Osteocyte (in vitro differentiated cells): ENCODE measurements at places on chromosomes 7 and 10. TPM values are rescaled to one million over a fixed set of nuclear protein-coding genes. Genes with fewer than 3 reads are reported as not detected.

The HDAC9 gene
- total RNA-seq, result 0.81 and 1.5 TPM in 2 replicates

The HTRA1 gene
- total RNA-seq, result 1,546 and 1,638 TPM in 2 replicates

- no peak for DNase-seq
Measured at GRCh38 chr7:23715099-23715498, 5.1 kb downstream of the STK31 start.

The GIMAP5 gene
- total RNA-seq, result not detected in 2 replicates

- no peak for DNase-seq
Measured at GRCh38 chr7:130258494-130259078, 8.1 kb upstream of the CPA2 start.

The GPR141 gene
- total RNA-seq, result not detected in 2 replicates

DNA sequence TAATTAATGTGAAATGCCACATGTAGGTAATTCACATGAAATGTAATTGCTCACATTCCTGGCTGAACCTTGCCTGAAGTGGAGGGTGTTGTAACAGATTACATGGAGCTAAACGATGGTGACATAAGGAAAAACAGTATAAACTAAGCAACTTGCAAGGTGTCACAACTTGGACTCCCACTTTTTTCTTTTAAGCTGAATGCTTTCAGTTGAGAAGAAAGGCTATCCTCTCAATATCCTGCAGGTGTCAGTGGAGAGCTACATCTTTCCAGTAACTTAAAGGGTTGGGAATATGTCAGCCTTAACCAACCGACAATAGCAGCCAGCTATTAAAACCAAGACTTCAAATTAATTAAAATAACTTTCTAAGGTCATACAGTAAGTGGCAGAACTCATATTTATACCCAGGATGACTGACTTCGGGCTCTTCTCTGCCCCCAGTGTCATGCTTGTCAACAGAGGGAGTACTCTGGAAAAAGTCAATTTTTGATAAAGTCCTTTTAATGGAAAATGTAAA is 33.7 kb downstream of the NRBF2 start:
- DNase-seq, result no peak

GRCh38 chr10:132748545-132749370 is 37.2 kb downstream of the NKX6-2 start:
- DNase-seq, result no peak

The SLC16A9 gene
- 0.32 and 0.50 TPM in 2 replicates for total RNA-seq

DNA sequence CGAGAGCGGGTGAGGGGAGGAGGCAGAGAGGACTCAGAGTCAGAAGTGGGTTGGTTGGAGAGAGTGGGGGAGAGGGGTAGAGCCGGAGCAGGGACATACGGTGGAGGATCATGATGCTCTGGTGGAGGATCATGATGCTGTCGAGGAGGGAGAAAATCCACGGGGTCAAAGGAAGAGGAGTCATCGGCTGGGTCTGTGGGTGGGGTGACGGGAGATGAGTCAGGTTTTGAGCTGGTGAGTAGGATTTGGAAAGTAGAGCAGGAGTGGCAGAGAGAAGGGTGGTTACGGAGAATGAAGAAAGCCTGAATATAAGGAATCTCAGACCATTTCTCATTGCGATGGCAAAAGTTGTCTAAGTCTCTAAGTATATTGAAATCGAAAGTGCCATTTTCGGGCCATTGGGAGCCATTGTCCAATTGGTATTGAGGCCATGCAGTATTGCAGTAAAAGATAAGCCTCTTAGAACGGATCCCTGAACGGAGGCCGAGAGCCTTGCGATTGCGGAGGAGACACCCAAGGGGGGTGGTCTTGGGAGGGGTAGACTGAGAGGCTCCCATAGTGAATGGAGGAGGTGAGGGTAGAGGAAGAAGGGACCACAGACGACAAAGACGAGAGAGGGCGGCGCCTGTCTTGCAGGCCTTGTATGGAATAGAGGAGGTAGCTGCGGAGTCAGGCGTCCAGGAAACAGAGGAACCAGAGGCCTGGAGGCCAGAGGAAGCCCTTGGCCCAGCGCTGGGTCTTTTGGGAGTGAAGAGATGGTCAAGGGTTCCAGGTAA is 23.8 kb downstream of the SCIN start:
- DNase-seq, result no peak
